ENCODE measurements at places on chromosomes 13 and 19.
A peak's percentile ranks its signal among the peaks of the same experiment; 100 is the strongest.

- peak; percentile 53 for DNase-seq
These were observed 1.3 kb upstream of the CEACAM3 start for GRCh38 chr19:41795031-41795461.

DNA sequence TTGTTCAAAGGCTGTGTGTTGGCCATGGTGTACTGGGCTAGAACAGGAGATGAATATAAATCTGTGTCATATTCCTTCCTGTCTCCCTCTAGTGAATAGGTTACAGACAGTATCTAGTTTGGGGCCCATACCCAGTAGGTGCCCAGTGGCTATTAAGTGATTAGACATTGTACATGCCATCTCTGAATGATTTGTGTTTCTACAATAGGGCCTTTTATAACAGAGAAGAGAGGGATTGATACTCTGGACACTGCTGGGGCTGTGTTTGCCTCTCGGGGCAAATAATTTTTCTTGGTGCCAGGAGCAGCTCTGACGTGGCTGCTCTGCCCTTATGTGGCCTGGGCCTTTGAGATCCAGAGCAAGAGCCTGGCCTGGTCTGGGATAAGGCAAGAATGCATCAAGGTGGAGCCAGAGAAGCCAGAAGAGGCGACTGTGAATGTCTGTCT is 403.1 kb downstream of the SPRY2 start:
- no peak for DNase-seq

DNA sequence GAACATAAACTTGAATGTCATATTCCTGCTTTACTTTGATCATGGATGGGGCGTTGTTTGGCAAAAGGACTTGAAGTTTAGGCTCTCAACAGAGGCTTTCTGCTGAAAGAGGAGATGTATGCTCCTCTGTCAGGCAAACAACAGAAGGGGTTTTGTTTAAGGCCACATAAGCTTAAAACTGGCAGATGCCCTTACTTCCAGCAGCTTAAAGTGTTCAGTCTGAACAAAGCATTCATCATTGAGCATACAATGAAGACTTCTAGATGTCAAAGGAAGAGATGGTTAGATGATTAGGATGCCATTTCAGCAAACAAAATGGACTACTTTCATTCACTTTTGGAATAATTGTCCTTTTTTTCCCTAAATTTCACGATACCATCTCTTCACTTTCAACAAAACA is 484.5 kb downstream of the SLITRK6 start:
- no peak for DNase-seq

DNA sequence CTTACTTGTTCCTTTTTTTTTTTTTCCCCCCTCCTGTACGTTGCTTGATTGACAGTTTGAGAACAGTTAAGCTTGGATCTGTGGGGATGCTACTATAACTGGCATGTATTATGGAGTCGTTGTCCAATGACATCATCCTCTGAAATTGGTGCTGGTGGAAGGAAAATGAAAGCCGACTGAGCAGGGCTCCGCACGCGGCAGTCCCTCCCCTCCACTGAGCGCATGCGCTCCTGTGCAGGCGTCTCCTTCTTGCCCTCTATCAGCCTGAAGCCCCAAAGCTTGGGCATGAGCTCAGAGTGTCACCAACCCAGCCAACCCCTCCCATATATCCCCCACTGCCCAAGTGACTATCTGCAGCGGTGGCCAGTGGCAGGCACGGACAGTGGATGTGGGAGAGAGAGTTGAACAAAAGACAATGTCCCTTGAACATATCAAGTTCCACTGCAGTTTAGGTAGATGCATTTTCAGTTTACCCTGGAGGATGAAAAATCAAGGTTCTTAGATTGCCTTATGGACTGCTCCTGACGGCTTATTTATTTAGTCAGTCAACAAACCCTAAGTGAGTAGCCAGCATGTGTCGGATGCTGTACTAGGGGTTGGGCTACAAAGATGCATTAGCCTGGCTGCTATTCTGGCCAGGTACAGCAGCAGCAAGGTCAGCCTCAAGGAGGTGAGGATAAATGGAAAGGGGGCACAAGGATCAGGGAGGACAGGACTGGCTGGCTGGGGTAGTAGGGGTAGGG is 20.8 kb downstream of the MBNL2 start:
- no peak for DNase-seq

- no peak for DNase-seq
These were observed 140.7 kb downstream of the PCCA start for GRCh38 chr13:100229603-100230002.

GRCh38 chr19:1177322-1178114 is 3.5 kb upstream of the SBNO2 start:
- DNase-seq: no peak

DNA sequence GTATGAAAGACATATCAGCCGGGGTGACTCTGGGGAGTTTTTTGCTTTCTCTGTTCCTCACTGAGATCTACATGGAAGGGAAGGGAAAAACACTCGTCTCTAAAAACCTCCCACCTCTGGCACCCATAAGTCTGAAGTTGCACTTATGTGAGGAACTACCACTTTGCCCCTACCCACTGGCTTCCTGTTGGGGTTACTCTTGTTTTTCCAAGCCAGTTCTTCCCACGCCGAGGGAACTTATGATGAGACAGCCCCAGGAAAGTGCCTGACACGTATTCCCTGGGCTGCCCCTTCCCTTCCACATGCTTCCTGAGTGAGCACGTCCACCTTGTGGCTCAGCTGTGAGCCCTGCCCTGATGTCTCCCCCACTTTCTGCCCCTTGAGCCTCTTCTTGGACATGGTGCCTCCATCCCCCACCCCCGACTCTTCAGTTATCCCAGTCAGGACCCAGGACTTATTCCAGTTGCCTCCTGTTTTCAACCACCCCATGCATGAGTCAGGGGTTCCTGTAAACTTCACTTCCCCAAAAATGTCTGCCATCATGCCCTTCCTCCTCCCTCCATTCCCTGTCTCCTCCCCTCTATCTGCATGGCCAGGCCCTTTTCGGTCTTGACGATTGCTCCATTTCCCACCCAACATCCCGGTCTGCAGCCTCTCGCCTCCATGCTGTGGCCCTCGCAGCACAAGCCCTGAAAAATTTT is 5.1 kb upstream of the SIGLEC7 start:
- DNase-seq: no peak

DNA sequence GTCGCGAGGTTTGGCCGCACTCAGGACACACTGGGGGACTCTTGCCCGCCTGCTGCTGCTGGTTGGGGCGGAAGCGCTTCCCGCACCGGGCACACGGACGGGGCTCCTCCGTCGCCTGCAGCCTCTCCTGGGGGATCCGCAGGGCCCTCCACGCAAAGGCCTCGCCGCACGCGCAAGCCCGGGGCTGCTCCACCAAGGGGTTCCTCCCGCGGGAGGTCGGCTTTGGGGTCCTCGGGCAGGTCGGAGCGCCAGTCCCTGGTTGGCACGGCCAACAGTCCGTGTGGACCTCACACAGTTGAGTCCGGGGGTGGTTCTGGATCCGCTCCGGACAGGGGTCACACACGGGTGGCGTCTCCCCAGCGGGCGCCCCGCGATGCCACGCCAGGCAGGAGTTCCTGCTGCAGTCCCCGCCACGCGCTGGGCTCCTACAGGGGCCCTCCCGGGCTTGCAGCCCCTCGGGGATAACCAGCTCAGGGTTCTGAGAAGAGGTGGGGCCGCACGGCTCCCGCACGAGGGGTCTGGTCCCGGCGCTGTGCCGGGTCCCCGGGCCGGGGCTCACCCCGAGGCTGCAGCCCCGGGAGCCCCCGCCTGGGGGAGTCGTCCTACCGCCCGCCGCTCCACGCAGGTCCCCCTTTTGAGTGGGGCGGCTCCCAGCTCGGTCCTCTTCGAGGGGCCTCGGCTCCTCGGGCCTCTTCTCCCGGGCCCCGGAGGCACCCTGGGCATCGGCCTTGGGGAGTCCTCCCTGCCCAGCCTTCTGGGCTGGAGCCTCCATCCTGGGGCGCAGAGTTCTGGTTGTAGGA is 6.2 kb upstream of the ZNF497 start:
- no peak for DNase-seq
